ENCODE measurements at places on chromosomes 4 and X. TPM values are rescaled to one million over a fixed set of nuclear protein-coding genes. Genes with fewer than 3 reads are reported as not detected.
A peak's percentile ranks its signal among the peaks of the same experiment; 100 is the strongest.

Gene HPGDS
- total RNA-seq, result 0.57 TPM

Gene RXFP1
- not detected for total RNA-seq

- no peaks in the 10 kb centered on the region for H3K27me3 ChIP-seq
- H3K4me3 ChIP-seq, result no peak overlapping the region
- H3K36me3 ChIP-seq, result peaks cover 22% of the 10 kb centered on the region
- DNase-seq, result no peak
Measured at GRCh38 chrX:130071611-130072344, 38.5 kb downstream of the ELF4 start.

DNA sequence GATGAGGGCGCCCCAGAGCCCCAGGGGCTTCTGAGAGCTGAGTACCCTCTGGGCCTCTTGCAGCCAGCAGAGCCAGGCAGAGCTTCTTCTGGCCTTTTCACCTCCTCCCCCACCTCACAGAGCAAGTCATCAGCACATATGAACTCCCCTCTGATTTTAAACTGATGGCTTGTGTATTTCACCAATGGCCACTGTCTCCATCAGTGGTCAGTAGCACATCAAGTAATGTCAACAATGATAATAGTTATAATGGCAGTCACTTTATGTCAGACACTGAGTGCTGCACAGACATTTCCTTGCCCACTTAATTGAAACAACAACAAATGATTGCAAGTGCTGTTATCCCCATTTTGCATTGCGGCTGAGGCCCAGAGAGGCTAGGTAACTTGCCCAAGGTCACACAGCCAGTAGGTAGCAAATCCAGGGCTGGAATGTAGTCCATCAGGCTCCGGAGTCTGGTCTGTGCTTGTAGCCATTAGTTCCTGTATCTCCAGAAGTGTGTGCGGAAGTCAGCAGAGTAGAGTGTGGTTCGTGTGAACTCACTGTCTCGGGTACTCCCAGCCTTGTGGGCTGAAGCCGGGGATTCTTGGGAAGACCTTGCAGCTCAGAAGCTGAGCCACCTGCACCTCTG, 3.0 kb downstream of the ATP2B3 start:
- H3K4me1 ChIP-seq, result no peaks in the 10 kb centered on the region
- DNase-seq, result no peak
- H3K27ac ChIP-seq, result no peak overlapping the region
- no peak overlapping the region for H3K4me3 ChIP-seq
- no peaks in the 10 kb centered on the region for H3K27me3 ChIP-seq
- H3K36me3 ChIP-seq, result no peaks in the 10 kb centered on the region

DNA sequence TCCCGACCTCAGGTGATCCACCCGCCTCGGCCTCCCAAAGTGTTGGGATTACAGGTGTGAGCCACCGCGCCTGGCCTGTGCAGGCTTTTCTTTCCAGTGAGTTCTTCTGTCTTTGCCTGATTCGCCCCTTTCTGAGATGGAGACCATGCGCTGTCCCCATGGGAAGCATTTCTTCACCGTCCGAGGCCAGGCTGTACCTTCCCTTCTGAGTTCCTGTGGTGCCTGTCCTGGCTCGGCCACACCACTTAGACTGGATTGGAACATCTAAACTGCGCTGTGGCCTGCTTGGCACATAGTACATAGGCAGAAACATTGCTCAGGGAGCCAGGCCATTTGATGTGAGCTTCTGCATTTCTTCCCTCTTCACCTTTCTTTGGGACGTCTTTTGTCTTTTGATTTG, 23.7 kb downstream of the FAM193A start:
- no peak overlapping the region for H3K4me3 ChIP-seq
- H3K27me3 ChIP-seq, result no peaks in the 10 kb centered on the region
- H3K36me3 ChIP-seq, result no peaks in the 10 kb centered on the region
- H3K4me1 ChIP-seq, result no peaks in the 10 kb centered on the region
- DNase-seq, result no peak
- H3K27ac ChIP-seq, result no peak overlapping the region

DNA sequence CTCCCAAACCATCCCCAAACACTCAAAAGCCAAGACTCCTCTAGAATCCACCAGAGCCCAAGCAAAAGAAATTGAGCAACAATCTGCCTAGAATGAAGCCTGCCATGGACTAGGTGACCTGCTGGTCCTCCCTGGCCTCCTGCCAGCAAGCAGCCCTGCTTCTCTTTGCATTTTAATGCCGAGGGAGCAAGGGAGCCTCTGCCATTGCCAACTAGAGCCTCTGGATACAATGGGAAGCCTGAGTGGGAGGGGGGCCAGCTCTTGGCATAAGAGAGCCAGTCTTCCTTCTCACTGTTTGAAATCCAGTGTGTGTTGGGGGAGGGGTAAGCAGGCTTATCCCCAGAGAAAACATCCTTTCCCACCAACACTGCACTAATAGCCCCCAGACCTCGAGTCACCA, 1.5 kb upstream of the GDPD2 start:
- no peak overlapping the region for H3K4me3 ChIP-seq
- no peaks in the 10 kb centered on the region for H3K4me1 ChIP-seq
- no peaks in the 10 kb centered on the region for H3K27me3 ChIP-seq
- DNase-seq, result no peak

DNA sequence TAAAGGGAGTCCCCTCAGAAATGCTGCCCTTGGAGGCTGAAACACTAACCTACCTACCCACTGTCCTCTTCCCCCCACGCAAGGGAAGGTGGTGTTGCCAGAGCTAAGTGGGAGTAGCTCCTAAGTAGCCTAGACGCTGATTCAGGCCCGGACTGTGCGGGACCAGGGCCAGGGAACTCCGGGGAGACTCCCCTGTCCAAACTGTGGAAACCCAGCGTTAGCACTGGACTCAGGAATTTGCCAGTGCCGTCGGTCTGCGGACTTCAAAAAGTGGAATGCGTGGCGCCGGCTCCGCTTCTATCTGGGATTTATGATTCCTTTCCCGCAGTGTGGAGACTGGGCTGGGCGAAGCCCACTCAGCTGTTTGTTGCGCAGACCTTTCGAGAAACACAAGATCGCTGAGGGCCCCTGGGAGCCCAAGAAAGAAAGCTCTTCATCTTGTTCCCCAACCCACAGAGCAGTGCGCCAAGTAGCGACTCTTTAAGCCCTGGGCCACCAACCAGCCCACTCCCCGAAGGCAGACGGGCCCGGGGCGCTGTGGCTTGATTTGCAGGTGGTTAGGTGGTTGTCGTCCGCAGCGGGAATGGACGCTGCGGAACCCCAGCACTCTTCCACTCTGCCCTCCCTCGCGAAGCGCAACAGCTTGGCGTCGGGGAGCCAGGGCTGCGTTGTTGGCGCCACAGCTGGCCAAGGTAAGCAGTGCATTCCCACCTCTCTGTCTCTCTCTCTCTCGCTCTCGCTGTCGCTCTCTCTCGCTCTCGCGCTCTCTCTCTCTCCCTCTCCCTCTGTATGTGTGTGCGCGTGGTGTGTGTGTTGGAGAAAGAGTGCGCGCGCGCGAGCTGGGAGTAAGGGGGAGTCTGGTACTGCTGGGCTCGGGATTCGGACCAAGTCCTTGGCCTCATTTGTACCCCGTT, 2.0 kb downstream of the TMEM255A start:
- no peak overlapping the region for H3K27ac ChIP-seq
- H3K36me3 ChIP-seq, result no peaks in the 10 kb centered on the region
- H3K27me3 ChIP-seq, result no peaks in the 10 kb centered on the region
- DNase-seq, result peak; percentile 67
- peaks cover 5% of the 10 kb centered on the region for H3K4me1 ChIP-seq

GRCh38 chr4:104890598-104891275, 255.9 kb upstream of the TET2 start:
- H3K36me3 ChIP-seq, result no peaks in the 10 kb centered on the region
- no peak for DNase-seq
- H3K4me1 ChIP-seq, result no peaks in the 10 kb centered on the region
- no peak overlapping the region for H3K4me3 ChIP-seq
- no peaks in the 10 kb centered on the region for H3K27me3 ChIP-seq
- H3K27ac ChIP-seq, result no peak overlapping the region

DNA sequence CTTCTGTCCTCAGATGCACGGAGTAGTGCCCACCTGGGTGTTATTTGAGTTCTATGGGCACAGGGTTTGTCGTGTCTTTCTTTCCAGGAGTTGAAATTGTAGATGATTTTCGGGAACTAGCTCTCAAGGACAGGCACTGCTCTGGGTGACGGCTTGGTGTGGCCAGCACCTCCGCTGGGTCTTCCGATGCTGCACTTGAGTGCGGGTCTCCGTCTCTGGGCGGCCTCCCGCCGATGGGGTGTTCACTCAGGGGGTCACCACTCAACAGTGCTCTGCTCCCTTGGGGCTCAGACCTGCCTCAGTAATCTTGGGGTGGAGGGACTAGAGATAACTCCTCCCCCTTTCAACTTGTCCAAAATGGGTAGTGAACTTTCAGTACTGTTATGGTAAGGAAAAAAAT, 2.5 kb downstream of the ZFP92 start:
- no peaks in the 10 kb centered on the region for H3K27me3 ChIP-seq
- no peak for DNase-seq
- H3K36me3 ChIP-seq, result no peaks in the 10 kb centered on the region
- no peak overlapping the region for H3K4me3 ChIP-seq
- no peak overlapping the region for H3K27ac ChIP-seq

DNA sequence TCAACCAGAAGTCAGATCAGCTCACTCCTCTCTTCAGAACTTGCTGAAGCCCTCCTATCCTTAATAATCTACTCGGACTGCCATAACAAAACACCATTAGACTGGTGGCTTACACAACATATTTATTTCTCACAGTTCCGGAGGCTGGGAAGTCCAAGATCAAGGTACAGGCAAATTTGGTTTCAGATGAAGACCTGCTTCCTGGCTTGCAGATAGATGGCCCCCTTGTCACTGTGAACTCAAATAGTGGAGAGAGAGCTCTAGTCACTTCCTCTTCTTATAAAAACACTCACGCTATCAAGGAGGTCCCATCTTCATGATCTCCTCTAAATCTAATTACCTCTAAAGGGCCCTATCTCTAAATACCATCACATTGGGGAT, 125.1 kb downstream of the CAMK2D start:
- peaks cover 42% of the 10 kb centered on the region for H3K4me1 ChIP-seq
- no peak overlapping the region for H3K4me3 ChIP-seq
- no peak overlapping the region for H3K27ac ChIP-seq
- H3K36me3 ChIP-seq, result no peaks in the 10 kb centered on the region
- H3K27me3 ChIP-seq, result no peaks in the 10 kb centered on the region
- peak; percentile 34 for DNase-seq

- no peak for DNase-seq
- H3K36me3 ChIP-seq, result no peaks in the 10 kb centered on the region
- H3K4me3 ChIP-seq, result no peak overlapping the region
- no peaks in the 10 kb centered on the region for H3K27me3 ChIP-seq
- no peaks in the 10 kb centered on the region for H3K4me1 ChIP-seq
Measured at GRCh38 chrX:506341-506740, 119.6 kb upstream of the PPP2R3B start.

- H3K27me3 ChIP-seq, result no peaks in the 10 kb centered on the region
- no peaks in the 10 kb centered on the region for H3K4me1 ChIP-seq
- H3K36me3 ChIP-seq, result no peaks in the 10 kb centered on the region
- DNase-seq, result no peak
- no peak overlapping the region for H3K4me3 ChIP-seq
Measured at GRCh38 chr4:156884183-156884582, 87.4 kb downstream of the PDGFC start.
